ENCODE measurements at places on chromosomes 2 and 18.

DNA sequence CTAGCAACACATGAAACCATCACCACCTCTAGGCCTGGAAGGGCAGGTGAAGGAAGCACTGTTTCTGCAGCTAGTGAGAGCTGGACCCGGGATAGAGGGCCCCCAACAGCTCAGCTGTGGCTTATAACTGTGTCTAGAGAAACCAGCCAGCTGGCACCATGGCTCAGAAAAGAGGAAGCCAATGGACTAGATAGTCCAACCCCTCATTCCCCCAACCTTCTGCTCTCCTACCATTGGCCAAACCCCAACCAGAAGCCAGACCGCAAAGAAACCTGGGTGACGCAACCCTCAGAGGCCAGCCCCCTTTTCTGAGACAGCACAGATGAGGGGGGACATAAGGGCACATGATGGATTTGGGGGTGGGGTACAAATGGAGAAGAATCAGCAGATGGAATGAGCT lies 24.3 kb downstream of the SMYD1 start:
- no peak for DNase-seq

DNA sequence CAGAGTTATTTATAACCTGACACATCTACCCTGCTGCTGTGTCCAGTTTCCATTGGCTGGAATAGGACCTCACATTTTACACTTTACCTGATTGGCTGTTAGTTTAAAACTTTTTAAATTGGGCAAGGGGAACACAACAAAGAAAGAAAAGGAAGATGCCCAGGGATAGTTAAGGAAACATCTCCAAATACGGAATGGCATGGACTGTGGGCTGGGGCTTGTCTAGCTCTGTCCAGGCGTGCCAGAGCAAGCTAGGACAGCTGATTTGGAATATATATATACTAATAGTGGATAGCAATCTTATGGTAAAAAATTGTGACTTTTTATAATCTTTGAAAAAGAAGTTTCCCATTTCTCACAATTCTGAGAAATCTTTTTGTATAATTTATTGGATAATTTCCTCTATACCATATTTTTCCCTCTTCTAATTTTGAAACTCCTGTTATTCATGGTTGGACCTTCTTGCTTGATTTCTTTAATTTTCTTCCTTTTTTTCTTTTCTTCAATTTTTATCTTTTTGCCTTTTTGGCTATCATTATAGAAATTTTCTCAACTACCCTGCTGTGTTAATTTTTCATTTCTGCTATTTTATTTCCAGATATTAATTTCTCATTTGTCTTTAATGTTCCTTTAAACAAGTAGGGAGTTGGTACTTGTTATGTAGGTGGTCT lies 55.9 kb downstream of the COMMD1 start:
- DNase-seq, result no peak

DNA sequence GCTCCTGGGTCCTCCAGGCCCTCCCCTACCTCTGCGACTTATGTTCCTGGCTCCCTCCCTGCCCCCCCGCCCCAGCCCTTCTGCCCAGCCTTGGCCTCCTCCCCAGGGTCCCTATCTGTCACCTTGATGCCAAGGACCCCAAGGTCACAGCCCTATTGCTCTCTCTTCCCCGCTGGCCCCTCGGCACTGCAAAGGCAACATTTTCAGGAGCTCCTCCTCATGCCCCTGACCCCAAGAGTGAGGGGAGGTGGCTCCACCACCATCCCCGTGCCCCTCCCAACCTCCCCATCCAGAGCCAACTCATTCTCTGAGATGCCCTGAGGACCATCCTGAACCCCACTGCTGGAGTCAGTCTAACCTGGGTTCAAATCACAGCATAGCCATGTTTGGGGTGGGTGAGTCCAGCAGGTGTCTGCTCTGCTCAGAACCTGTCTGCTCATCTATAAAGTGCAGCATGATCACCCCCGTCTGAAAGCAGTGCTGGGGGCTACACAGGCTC lies 11.7 kb downstream of the LIMS2 start:
- DNase-seq, result no peak

GRCh38 chr2:231985823-231986261 lies 24.3 kb downstream of the DIS3L2 start:
- no peak for DNase-seq

GRCh38 chr18:52220062-52220591 lies 119.9 kb upstream of the DCC start:
- DNase-seq, result no peak

- no peak for DNase-seq
These were observed 61.1 kb upstream of the TFPI start for GRCh38 chr2:187615364-187615763.

DNA sequence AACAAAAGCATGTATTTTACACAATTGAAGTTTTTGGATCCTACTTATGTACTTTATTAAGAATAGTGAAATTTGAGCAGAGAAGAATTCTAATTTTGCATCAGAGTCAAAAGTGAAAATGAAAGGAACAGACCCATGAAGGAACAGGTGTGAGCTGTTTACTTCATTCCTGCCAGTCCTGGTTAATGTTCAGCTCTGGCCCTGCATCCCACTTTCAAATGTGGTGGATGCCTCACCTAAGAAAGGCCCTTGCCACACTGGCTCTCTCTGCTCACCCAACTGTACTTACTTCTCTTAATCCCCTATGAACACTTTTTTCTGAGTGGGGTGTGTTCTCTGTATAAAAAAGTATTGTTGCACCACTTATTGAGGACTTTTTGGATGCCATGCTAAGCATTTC lies 22.2 kb downstream of the FAM110C start:
- no peak for DNase-seq

Measured in GM12891 (cell line).